ENCODE measurements at places on chromosomes 7 and 10.

GRCh38 chr10:111137587-111137986, 60.8 kb downstream of the ADRA2A start:
- no peak for DNase-seq

GRCh38 chr7:85095806-85096205, 91.0 kb downstream of the SEMA3D start:
- no peak for DNase-seq

DNA sequence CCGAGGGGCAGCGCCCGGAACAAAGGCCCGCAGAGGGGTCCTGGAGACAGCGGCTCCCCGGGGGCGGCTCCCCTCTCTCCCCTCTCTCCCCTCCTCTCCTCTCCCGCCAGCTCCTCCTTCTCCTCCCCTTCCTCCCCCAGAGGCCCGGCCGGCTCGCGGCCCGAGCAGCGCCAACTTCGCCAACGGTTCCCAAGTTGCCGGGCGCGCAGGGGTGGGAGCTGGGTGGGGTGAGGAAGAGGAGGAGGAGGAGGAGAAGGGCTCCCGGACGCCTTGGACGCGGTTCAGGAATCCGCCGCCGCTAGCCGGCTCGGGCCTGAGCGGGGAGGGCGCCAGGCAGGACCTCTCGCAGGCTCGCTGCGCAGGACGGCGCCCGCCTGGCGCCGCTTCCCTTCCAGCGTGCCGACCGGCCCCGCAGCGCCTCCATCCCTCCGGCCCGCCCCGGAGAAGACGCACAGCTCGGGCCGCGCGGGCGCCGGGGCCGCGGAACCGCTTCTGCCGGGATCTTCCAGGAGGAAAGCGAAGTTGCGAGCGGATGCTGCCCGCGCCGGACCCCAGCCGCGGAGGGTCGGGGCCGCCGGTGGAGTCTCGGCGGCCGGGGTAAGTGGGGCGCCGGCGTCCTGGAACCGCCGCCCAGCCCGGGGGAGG, at the start of gene CHST3:
TSS of gene CHST3 (plus strand) at position 298 of the 645 bp plus-strand sequence. CDS start 41,448 bp downstream, outside the sequence.
- no peak for DNase-seq

DNA sequence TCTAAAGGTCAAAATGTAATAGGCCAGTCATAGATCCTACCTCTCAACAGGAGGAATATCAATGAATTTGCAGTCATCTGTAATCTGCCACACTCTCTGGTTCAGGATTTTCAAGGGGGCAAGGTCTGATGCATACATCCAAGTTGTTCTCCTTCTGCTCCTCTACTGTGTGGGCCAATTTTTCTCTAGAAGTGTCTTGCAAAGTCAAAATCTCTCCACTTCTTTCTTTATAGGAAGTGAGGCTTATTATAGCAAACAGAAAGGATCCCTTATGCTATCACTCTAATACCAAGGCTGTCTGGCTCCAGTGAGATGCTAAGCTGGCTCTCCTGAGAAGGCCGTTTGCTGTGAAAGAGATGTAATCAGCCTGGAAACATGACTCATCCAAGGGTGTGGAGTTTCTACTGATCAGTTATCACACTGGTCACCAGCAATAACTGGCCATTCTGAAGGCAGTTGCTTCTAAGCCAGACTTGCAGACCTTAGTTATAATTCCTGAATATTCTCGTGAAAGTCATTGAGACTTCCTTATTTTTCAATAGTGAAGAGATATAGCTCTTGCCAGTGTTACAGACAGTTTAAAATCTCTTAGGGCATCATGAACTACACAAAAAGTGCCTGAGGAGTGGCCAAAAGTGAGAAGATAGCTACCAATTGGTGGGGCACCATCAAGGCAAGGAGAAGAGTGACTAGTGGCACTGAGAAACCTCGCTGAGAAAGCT, 43.2 kb upstream of the LRGUK start:
- no peak for DNase-seq

GRCh38 chr10:124694481-124695220, 49.5 kb downstream of the FAM53B start:
- DNase-seq, result no peak

DNA sequence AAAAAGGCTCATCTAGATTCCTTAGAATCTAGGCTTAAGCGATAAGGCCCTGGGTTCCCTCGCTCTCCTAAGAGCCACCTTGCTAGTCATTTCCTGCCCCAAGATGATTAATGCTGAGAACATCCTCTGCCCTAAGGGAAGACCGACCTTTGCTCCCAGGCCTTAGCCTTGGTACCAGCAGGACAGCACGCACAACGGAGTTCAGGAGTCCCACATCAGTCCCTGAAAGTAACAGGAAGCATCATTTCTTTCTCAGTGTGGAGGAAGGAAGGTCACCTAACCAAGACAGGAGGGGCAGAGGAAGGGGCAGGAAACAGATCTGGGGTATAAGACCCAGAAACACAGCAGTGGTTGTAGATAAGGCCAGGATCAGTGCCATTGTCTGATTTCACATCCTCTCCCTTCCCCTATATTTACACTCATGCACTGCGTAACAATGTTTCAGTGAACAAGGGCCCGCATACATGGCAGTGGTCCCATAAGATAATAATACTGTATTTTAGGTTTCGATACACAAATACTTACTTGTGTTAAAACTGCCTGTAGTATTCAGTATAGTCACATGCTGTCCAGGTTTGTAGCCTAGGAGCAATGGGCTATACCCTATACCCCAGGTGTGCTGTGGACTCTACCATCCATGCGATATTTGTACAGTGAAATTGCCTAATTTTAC, 8.1 kb upstream of the FAM107B start:
- DNase-seq, result no peak

DNA sequence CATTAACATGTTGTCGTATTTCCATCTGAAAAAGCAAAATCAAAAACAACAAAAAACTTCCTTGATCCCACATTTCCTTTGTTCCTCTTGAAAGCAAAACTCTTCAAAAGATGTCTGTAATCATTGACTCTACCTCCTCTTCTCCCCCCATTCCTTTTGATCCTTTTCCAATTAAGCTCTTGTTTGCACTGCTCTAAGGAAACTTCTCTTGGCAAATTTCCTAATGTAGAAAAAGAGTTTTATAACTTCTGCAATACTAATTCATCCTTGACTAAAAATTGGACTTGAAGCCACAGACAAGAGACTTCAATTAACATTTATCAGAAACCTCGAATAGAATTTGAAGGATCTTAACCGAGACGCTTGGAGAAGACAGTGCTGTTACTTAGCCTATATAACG, 317.1 kb upstream of the SEMA3C start:
- DNase-seq, result no peak

- DNase-seq, result no peak
Measured at GRCh38 chr7:117248829-117249228, 74.0 kb downstream of the WNT2 start.

- DNase-seq, result no peak
Measured at GRCh38 chr7:118214833-118215182, 9.7 kb upstream of the ANKRD7 start.

DNA sequence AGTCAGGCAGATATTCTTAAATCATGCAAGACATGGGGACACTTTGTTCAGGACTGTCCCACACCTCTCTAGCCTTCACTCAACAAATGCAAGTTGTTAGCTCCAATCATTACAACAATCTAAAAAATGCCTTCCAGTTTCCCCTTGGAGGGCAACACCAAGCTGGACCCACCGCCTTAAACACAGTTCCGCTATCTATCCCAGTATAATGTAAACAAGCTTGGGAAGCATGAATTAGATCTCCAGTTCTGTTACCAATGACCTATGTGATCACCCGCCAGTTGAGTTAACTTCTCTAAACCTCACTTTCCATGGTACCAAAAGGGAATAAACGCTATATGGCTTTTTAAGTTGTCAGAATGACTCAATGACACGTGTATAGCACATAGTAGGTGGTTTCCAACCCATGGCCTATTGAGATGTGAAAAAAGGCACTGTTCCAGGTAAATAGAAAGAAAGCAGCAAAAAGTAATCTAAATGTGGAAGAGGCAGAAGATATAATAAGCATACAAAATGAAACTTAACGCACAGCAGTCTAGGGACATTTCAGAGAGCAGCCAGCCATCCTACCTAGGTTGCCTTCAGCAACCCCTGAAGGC, 2.4 kb upstream of the REEP3 start:
- DNase-seq, result no peak

GRCh38 chr10:23927576-23928325, 281.2 kb upstream of the KIAA1217 start:
- no peak for DNase-seq

DNA sequence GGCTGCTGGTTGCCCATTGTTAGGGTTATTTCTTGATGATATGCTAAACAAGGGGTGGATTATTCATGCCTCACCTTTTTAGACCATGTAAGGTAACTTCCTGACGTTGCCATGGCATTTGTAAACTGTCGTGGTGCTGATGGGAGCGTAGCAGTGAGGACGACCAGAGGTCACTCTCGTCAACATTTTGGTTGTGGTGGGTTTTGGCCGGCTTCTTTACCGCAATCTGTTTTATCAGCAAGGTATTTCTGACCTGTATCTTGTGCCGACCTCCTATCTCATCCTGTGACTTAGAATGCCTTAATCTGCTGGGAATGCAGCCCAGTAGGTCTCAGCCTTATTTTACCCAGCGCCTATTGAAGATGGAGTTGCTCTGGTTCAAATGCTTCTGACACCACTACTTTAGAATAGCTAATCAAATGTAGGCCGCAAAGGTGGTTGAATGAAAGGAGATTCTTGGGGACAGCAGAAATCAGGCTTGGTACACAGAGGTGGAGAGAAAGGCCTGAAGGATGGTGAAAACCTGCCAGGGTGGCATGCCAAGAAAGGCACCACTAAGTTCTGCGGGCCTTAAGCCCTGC, 17.9 kb upstream of the SMO start:
- no peak for DNase-seq

DNA sequence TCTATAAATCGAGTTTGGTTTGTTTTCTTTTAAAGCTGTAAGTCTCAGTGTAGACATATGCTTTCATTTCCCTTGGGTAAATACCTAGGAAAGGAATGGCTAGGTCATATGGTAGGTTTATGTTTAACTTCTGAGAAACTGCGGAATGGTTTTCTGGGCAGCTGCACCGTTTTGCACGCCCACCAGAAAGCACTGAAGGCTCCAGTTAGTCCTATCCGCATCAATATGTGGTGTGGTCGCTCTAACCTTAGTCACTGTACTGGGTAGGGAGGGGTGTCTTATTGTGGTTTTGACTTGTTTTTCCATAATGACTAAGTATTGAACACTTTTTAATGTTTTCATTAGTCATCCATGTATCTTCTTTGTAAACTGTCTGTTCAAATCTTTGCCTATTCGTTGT, 279.5 kb upstream of the AKR1E2 start:
- DNase-seq, result no peak

GRCh38 chr10:76354212-76354738, 922.9 kb downstream of the LRMDA start:
- DNase-seq, result no peak

DNA sequence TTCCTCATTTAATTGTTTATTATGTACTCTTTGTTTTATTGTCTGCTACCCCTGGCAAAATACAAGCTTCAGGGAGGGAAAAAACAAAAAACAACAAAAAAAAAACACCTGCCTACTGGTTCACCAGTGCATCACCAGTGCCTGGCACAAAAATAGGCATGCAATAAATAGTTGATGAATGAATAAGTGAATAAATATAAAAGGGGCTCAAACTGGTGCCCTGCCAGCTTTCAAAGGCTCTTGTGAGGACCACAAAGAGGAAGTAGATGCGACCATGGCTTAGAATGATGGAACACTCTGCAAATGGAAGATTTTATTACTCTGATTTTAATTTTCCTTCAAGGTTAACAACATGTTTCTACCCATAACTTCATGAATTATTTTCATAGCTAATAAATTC, 213.0 kb upstream of the INHBA start:
- no peak for DNase-seq

- no peak for DNase-seq
Measured at GRCh38 chr10:13820964-13821337, 234.2 kb downstream of the PRPF18 start.

GRCh38 chr10:29471544-29471859, 163.3 kb downstream of the SVIL start:
- no peak for DNase-seq

DNA sequence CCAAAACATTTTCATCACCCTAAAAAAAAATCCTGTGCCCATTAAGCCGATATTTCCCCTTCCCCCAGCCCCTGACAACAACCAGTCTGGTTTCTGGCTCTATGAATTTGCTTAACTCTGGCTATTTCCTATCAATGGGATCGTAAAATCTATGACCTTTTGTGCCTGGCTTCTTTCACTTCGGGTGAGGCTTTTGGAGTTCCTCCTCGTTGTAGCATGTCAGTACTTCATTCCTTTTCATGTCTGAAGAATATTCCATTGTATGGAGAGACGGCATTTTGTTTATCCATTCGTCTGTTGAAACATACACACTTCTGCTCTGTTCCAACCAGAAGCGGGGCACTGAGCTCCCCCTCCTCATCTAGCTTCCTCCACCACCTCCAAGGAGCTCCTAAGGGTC, 29.5 kb downstream of the TACC2 start:
- no peak for DNase-seq

GRCh38 chr10:72242675-72243074, 26.6 kb upstream of the ASCC1 start:
- DNase-seq, result no peak

GRCh38 chr7:19400758-19401254, 255.6 kb upstream of the FERD3L start:
- DNase-seq, result no peak

GRCh38 chr10:95664543-95664942, 8.0 kb upstream of the ALDH18A1 start:
- DNase-seq, result no peak

DNA sequence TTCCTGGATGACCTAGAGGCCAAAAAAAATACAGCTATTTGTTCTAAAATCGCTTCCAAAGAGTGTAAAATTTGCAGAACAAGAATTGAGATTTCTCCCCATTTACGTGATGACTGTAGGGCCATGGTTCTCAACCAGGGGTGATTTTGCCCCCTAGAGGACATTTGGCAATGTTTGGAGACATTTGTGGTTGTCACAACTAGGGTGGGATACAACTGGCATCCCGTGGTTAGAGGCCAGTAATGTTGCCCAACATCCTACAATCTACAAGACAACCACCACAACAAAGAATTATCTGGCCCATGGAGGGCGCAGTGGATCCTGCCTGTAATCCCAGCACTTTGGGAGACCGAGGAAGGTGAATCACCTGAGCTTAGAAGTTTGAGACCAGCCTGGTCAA, 22.8 kb upstream of the MALSU1 start:
- no peak for DNase-seq

DNA sequence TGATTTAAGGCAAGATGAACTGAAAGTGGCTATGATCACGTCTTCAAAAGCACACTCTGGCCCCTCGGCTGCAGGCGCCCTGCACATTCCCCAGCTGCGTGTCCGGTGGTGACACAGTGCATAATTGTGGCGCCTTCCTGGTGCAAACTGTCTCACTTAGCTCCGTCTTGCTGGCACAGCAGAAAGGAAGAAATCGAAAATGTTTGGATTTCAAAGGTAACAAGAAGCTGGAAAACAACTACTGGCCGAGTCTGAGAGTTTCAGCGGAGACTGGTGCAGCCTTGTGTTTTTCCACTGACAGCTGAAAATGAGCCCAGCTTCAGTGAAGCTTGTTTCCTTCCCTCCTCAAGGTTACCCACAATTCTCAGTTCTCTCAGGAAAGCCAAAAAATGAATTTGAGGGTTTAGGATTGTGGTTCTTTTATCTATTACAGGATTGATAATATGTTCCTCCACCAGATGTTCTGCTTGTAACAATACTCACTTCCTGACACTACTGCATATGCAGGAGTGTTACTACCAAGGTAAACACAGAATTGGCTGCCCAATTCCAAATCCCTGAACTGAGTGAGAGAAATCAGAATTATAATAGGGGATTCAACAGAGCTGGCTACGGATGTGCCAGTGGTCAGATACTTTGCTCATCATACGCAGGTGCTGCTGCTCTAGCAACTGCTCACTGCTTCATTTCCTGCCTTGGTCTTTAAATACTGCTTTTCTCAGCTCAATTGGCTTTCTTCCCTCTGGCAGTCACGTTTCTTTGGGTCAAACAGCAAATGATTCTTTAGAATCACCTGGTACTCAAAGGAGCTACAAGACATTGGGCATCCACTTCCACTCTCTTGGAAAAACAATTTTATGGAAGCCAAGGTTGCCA, 63.7 kb downstream of the TRUB1 start:
- no peak for DNase-seq
